ENCODE measurements at places on chromosomes 1 and 21. TPM values are rescaled to one million over a fixed set of nuclear protein-coding genes. Genes with fewer than 3 reads are reported as not detected.

DNA sequence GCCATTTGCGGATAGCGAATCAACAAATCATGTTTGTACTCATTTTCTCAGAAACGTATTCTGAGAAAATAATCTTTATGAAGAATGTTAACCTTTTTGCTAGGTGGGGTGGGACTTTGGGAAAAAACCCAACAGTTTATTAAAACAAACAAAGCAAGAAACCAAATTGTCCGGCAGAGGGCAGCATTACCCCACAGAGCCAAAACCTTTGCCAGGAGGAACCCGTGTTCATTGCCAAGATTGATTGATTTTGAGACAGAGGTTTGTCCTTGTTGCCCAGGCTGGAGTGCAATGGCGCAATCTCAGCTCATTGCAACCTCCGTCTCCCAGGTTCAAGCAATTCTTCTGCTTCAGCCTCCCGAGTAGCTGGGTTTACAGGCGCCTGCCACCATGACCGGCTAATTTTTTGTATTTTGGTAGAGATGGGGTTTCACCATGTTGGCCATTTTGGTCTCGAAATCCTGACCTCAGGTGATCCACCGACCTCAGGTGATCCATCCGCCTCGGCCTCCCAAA lies 70.8 kb upstream of the RHOU start:
- DNase-seq, result peak; percentile 65

DNA sequence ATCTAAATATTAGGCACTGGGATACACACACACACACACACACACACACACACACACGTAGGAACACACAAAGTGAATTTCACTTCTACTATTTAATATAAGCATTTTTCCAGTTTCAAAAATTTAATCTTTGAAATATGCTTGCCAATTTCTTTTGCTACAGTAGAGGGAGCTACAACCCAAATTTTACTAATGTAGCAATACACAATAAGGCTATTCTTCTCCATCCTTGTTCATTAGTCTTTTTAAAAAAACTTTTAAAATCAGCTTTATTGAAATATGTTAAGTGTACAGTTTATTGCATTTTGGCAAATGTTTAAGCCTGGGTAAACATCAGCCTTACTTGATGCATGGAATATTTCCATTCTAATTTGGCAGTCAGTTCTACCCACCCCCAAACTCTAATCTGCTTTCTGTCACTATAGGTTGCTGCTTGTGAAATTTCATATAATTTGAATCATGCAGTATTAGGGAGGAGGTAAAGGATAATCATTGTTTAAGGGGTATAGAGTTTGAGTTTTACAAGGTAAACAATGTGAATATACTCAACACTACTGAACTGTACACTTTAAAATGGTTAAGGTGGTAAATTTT lies 93.0 kb upstream of the TENT5C start:
- peak; percentile 52 for DNase-seq

DNA sequence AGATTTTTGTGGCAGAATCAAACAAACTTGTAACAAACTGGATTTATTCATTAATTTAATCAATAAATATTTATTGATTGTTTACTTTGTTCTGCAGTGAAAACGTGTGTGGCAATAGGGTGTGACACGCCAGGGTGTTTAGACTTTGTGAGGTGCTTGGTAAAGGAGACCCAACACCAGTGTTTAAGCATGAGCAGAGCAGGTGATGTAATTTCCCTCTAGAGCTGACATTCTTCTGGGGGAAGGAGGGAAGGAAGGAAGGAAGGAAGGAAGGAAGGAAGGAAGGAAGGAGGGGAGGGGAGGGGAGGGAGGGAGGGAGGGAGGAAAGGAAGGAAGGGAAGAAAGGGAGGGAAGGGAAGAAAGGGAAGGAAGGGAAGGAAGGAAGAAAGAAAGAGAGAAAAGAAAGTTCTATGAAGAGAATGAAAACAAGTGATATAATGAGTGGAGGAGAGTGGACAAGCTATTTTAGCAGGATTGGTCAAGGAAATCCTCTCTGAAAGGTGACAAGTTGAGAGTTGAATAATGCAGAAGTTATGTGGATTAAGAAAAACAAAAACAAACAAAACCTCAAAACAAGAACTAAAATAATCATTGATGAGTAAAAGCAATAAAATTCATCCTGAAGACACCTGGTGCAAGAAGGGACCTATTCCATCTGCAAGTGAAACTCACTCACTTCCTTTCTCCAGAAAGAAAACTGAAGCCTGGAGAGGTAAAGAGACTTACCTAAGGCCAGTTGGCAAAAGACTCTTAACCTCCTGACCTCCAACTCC lies 60.8 kb downstream of the TSEN15 start:
- no peak for DNase-seq

DNA sequence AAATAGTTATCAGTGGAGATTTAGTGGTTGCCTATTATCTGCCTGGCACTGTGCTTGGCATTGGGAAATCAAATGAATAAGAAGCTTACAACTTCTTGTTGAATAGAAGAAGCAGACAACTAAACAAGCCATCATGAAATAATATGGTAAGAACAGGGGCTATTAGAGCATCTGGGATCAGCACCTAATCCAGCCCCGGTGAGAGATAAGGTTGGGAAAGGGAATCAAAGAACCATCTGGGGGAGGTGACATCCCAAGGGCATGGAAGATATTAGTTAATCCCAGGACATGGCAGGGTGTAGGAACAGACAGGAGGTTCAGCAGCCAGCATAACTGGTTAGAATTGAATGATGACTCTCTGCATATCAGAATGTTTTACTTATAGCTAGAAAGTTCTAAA lies 36.3 kb upstream of the SUCO start:
- no peak for DNase-seq

DNA sequence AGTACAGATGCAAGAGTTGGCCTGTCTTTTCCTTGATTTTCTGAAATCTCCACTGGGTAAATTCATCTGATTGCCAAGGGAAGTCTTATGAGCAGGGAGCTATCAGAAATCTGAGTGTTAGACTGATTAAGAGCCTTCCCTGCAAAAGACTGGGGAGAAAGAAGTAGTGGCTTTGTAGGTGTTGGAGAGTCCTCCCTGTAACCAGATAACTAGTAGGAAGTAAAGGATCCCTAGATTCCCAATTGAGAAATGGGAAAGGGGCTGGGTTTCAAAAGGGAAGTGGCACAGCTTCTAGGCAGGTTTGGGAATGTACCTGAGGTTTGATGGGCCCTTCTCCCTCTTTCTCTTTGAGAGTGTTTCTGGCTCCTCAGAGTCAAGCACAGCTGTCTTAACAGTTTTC lies 2.1 kb downstream of the TLCD4 start:
- no peak for DNase-seq

METTL13 gene
- 27.5 TPM for total RNA-seq

GRCh38 chr1:24609949-24610517 lies 33.1 kb upstream of the SRRM1 start:
- no peak for DNase-seq

DNA sequence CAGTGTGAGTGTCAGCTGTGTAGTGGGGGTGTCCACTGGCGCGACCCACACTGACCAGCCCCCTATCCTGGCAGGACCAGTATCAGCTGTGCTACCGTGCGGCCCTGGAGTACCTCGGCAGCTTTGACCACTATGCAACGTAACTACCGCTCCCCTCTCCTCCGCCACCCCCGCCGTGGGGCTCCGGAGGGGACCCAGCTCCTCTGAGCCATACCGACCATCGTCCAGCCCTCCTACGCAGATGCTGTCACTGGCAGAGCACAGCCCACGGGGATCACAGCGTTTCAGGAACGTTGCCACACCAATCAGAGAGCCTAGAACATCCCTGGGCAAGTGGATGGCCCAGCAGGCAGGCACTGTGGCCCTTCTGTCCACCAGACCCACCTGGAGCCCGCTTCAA lies 28.1 kb upstream of the KDM4A start:
- no peak for DNase-seq

GRCh38 chr1:39047374-39048229 lies 21.5 kb downstream of the NDUFS5 start:
- DNase-seq, result peak; percentile 37

GRCh38 chr1:15876357-15877055 lies 29.0 kb downstream of the SPEN start:
- no peak for DNase-seq

MIXL1 gene
- total RNA-seq, result 2.7 TPM

DNA sequence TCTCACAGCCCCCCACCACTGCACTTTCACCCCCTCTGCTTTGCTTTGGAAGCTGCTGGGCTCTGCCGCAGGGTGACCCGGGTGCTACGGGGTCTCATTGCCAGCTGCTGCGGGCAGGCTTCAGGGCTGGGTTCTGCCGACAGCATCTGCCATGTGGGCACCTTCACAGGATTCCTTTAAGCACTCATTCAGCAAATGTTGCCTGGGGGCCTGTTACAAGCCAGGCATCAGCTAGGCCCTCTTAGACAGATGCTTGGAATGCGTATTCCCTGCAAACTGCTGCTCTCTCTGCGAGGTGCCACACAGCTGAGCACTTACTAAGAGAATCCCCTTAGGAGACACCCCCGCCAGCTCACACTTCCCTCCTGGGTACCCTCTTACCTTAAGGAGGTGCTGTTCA lies 29.2 kb downstream of the COL16A1 start:
- no peak for DNase-seq

SPRR2F gene
- not detected for total RNA-seq

FMO3 gene
- not detected for total RNA-seq

DNA sequence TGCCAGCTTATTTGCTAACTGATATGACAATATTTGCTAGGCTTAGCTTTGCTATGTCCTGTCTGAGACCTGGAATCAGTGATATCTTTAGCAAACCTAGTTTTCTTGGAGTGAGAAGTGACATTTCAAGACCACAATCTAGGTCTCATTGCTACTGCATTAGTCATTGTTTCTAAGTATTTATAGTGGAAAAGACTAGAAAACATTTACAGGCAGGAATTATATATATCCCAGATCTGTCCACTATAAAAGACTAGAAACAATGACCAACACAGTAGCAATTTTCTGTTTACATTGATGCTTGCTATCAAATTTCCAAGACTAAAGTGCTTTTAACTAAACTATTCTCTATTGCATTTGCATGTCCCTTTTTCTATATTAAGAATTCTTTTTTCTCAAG lies 5.0 kb upstream of the RGS18 start:
- no peak for DNase-seq

HEYL gene
- total RNA-seq, result not detected

GRCh38 chr1:227325156-227325555 lies 6.9 kb upstream of the CDC42BPA start:
- DNase-seq, result no peak

MOV10 gene
- 30.4 TPM for total RNA-seq

DNA sequence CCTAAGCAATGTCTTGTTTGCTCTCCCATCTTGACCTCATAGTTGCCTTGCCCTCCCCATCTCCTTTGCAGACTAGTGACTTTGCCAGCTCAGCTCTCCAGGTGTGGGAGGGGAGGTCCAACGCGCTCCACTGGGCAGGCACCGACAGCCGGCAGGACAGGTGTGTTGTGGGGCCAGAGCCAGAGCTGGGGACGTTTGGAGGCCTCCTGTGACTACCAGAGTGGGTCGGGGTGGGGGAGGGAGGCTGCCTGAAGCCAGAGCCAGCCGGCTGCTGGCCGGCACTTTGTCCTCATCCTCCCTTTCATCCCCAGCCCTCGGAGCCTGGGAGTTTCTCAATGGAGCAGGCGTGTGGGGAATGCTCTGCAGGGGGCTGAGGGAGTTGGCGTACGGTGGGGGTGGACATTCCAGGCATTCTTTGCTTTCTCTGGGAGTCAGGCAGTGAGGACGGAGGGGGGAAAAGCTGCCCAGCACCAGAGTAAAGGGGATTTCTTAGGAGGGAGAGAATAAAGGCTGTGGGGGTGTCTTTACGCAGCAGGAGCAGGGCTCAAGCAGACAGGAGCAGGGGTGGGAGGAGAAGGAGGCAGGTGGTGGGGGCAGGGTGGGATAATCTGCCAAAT lies 20.2 kb downstream of the NUAK2 start:
- DNase-seq, result peak; percentile 92

DNA sequence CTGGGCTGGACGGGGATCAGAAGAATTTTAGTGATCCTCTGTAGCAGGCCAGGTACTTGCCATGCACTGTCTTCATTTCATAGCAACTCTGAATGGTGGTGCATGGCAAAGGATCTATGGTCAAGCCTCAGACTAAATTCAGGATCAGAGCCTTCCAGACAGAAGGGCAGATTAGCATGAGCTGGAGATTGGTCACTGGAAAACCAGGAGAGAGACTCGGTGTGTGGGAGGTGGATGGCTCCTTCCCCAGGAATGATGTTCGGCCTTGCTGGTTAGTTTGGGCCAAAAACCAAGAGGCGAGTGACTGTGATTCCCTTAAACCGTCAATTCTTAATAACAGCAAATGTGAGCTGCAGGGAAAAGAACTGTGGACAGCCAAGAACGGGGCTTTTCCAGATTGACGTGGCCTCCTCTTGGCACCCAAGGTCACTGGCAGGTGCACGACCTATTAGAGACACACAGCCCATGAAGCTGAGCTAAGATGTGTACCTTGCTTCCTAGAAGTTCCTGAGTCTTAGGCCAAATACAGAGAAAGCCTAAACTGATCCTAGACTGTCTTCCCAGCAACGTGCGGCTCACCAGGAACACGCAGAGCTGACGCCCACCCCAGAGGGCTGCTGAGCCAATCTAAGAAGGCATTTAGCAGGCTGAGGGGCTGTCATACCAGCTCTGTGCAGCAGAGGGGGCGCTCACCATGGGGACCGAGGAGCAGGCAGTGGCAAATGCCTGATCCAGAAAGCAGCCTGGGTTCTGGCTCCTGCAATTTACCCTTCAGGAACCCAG lies 18.5 kb downstream of the ALDH4A1 start:
- peak; percentile 61 for DNase-seq

DNA sequence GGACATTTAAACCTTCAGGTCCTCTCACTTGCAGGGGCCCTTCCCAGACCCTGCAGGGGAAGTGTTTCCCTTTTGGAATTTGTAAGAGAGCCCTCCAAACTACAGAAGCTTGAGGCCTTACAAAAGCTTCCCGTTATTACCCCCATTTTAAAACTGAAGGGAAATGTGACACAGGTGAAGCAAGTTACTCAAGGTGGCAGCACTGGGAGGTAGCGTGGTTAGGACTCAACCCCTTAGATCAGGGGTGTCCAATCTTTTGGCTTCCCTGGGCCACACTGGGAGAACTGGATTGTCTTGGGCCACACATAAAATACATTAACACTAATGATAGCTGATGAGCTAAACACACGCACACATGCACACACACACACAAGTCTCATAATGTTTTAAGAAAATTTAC lies 15.8 kb upstream of the ZC3H12A start:
- DNase-seq, result peak; percentile 41

- no peak for DNase-seq
These were observed 9.8 kb upstream of the PHTF1 start for GRCh38 chr1:113768916-113769600.

- no peak for DNase-seq
These were observed 52.5 kb upstream of the CAMK1G start for GRCh38 chr1:209531006-209531405.

DNA sequence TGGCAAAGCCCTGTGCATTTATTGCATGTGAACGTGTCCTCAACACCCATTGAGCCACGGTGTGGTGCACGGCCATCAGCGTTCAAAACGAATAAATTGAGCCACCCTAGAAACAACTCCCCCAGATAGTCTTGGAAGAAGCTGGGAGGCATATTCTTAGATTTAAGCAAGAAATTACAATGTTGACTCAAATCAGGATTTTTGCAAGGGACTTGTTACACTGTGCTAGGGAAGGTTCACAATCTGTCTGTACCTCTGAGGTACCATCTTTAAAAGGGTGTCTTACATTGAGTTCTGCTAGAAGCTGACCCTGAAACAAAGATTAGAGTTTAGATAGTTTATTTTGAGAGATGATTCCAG lies 16.2 kb downstream of the CD247 start:
- no peak for DNase-seq

SH3D21 gene
- 10.6 TPM for total RNA-seq

AADACL3 gene
- not detected for total RNA-seq

GRCh38 chr1:171334024-171334640 lies 20.1 kb downstream of the FMO4 start:
- DNase-seq, result no peak

ARMH1 gene
- 7.9 TPM for total RNA-seq
